Urinary bladder (tissue), 4 donors: ENCODE measurements at places on chromosomes 7 and 10.

DNA sequence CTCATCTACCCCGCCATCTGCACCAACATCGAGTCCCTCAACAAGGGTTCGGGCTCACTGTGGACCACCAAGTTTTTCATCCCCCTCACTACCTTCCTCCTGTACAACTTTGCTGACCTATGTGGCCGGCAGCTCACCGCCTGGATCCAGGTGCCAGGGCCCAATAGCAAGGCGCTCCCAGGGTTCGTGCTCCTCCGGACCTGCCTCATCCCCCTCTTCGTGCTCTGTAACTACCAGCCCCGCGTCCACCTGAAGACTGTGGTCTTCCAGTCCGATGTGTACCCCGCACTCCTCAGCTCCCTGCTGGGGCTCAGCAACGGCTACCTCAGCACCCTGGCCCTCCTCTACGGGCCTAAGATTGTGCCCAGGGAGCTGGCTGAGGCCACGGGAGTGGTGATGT, 34.6 kb upstream of the CDH23 start:
- DNase-seq, result no peak

GRCh38 chr7:93739424-93739823, 151.1 kb downstream of the TFPI2 start:
- no peak for DNase-seq

- no peak for DNase-seq
These were observed 41.9 kb downstream of the TAS2R41 start for GRCh38 chr7:143519411-143520131.

- DNase-seq, result no peak
These were observed 118.0 kb downstream of the OTUD1 start for GRCh38 chr10:23556727-23557440.
